ENCODE measurements at places on chromosomes 16 and 17. TPM values are rescaled to one million over a fixed set of nuclear protein-coding genes. Genes with fewer than 3 reads are reported as not detected.

DNA sequence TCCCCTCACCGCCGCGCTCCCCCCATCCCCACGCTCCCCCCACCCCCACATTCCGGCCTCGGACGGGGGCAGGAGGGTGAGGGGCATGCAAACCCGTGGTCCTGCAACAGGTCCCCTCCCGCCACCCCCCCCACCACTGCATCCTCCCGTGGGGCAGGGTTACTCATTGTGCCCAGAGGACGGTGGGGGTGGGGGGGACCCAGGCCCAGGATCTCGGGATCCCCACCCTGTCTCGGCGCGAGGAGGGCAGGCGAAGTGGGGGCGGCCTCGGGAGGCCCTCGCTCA lies 8.5 kb downstream of the SLC22A31 start:
- DNase-seq, result no peak

DNA sequence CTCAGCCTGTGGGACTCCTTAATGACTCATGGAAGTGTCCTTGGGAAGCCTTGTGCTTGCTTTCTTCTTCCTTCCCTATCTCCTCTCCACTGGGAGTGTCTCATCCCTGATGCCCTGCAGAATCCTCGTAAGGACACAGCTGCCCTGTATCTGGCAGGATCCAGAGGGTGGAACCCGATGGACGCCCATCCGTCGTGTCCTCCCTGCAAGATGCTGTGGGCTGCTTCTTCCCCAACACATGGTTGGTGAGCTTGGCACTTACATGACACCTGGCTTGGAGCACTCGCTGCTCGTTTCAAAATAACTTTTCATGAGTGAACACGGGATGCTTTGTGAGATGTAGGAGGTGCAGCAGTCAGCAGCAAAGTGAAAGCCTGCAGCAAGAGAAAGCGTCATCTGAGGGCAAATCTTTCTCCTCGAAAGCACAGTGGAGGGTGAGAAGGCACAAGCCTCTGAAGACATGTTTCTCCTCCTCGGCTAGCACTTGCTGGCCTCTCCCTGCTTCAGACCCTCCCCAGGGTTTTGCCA lies 3.3 kb downstream of the CCL15 start:
- no peak for DNase-seq

DNA sequence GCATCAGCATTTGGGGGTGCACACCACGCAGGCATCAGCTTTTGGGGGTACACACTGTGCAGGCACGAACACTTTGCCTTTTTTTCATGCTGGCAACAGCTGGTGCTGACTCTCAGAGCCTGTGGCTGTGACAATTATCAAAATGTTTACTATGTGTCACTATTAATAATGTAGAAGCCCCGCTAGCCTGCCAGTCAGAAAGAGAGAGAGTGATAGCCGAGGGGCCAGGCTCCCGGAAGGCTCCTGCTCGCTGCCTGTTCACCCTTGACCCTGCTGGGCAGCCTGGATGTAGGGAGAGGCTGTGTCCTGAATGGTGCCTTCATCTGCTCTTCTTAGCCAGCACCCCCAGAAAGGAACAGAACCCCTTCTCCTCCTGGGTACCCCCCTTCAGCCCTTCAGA lies 61.9 kb downstream of the SDK2 start:
- DNase-seq, result no peak

NOG gene
- 0.41 TPM for total RNA-seq

DNA sequence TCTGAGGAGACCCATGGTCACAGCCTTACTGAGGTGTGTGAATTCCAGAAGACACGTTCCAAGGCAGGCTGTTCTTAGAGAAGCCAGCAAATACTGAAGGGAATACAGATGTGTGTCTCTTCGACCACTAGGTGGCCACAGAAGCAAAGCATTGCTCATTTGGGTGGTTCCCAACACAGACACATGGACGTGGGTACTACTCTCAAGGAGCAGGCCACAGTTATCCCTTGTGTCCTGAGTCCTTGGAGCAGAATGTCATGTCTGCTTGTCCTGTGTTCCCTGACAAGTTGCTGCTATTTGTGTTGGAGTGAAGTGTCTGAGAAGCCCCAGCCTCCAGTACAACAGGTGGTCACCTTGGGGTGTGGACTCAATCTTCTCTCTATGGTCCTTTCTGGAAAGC lies 30.3 kb downstream of the HMOX2 start:
- no peak for DNase-seq

DNA sequence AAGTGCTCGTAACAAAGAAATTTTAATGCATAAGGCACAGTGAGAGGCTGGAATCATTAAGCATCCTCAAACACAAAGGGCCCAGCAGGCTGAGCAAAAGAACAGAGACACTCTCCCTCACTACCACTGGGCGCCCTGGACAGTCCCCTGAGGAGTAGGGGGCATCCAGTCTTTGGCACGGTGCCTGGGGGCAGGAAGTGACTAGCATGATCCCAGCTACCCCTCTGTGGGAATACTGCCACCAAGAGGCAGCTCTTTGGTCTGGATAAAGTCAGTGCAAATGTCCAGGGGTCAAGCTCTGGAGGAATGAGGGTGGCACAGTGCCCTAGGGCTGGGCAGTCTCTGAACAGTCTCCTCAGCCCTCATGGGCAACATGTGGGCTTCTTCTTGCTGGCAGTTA lies 2.6 kb upstream of the PROCA1 start:
- DNase-seq, result no peak

DNA sequence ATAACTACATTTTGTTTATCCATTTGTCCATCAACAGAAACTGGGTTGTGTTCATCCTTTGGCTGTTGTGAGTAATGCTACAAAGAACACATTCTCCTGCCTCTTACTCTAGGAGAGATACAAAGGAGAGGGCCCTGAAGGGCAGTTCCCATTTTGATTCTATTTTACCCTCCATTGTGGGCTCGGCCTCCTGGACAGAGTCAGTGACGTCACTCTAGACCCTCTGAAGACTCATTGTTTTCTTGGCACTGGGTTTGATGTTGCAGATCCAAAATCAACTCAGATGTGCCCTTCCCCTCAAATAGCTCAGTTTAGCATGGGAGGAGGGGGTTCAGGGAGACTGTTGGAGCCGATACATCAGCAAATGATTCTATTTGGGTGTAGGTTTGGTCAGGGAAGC lies 280.9 kb downstream of the UTP18 start:
- no peak for DNase-seq

Data from left ventricle myocardium inferior (tissue), 1 donor.